ENCODE measurements at places on chromosomes 3 and 15.

GRCh38 chr3:142650001-142650693 is 54.0 kb downstream of the PLS1 start:
- peak; percentile 17 for DNase-seq

DNA sequence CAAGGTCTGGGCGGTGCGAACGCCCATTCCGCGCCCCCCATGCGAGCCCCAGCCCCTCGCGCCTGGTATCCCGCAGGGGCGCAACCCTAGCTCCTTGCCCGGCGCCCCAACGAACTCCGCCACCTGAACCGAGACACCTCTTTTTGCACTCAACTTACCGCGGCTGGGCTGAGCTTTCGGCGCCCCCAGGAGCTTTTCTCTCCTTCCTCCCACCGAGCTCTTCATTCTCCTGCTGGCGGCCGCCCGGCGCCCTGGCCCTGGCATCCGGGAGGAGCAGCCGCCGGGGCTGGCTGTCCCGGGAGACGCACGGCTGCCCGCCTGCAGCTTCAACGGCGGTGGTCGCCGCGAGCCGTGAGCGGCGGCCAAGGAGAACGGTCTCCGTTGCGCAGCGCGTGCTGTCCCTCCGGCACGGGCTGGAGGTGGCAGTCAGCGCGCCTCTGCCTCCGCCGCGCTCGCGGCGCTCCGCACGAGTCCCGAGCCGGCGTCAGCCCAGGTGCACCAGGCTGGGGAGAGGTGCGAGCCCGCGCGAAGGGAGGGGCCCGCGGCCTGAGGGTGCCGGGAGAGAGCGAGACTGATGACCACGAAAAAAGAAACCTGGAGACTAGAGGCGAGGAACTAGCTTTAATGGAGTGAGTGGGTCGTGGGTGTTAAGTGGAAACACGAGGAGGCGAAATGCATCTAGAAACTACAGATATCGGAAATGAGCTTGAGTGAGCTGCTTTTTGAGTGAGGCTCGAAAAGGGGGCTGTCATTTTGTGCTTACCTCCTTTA is 621.5 kb upstream of the ZNF385D start:
- DNase-seq = peak; percentile 69

DNA sequence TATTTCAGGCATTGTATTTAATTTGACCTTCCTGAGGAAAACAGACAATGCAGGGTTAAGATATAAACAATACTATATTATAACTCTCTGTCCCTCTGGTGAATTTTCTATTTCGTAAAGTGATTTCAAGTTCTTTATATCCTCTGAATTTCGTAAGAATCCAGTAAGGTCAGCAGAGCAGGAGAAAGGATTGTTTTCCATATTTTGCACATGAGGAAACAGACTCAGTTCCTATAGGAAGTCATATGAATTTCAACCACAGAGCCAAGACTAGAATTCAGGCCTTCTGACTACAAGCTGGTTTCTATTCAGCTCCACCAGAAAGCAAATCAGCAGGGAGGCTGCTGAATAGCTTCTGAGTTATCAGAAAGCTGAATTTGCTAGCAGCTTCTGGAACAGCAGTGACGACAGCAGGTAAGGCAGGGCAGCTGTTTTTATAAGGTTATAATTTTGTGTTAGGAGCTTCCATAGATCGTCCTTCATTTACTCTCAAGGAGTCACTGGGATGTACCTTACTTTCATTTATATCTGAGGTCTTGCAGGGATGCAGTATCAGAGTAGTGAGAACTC is 11.1 kb upstream of the PLAAT1 start:
- no peak for DNase-seq

GRCh38 chr3:112858410-112859069 is 11.9 kb upstream of the CD200R1L start:
- peak; percentile 81 for DNase-seq

DNA sequence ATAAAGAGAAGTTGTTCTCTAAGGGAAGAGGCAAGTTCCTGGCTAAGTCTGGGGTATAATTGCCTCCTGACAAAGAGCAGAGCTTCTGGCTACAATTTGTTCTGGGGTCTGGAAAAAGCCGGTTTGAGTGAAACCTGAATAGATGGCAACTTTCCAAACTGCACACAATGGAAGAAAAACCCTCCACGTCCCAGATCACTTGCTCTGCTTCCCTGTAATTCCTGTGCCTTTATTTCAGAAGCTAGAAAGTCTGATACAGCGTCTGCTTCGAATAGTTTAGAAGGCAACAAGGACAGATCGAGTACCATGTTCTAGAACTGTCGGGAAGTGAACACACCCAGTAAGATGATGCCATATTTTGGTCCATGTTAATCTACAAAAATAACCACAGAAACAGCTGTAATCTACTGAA is 1.6 kb upstream of the WDR82 start:
- peak; percentile 56 for DNase-seq

DNA sequence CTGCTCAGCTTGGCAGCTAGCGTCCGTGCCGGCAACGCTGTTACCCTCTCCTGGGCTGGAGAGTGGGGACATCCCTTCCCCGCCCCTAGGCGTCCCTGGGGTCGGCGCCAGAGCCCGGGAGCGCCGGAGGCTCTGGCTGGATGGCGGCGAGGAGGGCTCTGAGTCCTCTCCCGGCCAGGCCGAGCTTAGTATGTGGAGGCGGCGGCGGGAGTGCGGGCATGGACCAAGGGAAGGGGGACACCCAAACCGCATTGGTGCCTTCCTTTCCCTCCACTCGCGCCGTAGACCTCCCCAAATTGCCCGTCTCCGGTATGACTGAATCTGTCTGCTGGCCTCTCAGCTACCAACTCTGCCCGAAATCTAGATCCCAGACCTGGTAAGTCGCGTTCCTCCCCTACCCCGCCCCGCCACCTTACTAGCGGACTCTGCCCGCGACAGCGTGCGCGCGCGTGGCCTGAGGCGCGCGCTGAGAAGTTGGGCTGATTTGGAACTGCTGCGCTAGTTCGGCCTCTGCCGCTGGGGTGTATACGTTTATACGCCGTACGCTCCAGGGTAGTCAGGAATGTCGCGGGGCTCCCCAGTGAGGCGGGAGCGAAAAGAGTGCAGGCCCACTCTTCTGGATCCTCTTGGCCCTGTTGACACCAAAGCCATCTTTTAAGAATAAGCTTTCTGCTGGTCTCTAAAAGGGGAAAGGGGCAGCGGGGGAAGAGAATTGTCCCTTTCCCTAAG is 12.2 kb downstream of the ZIC1 start:
- DNase-seq = no peak

DNA sequence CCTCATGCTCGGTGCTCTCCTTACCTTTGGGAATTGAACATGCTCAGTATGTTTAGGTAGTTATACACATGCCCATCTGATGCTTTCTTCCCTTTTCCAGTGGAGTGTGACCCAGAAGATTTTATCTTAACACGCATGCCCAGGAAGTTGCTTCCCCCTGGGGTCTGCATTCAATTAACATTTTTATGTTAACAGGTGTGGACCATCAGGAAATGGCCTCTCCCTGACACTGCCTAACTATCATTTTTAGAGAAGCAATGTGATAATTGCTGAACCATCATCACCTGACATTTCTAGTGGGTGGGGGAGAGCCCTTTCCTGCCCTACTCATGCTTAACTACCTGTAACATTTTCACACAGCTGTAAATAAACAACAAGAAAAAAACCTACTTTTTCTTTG is 55.1 kb upstream of the TGFBR2 start:
- no peak for DNase-seq

- no peak for DNase-seq
Observed at GRCh38 chr3:128824132-128824850, 55.1 kb upstream of the ACAD9 start.

- no peak for DNase-seq
Observed at GRCh38 chr3:39124876-39125840, 17.7 kb downstream of the TTC21A start.

DNA sequence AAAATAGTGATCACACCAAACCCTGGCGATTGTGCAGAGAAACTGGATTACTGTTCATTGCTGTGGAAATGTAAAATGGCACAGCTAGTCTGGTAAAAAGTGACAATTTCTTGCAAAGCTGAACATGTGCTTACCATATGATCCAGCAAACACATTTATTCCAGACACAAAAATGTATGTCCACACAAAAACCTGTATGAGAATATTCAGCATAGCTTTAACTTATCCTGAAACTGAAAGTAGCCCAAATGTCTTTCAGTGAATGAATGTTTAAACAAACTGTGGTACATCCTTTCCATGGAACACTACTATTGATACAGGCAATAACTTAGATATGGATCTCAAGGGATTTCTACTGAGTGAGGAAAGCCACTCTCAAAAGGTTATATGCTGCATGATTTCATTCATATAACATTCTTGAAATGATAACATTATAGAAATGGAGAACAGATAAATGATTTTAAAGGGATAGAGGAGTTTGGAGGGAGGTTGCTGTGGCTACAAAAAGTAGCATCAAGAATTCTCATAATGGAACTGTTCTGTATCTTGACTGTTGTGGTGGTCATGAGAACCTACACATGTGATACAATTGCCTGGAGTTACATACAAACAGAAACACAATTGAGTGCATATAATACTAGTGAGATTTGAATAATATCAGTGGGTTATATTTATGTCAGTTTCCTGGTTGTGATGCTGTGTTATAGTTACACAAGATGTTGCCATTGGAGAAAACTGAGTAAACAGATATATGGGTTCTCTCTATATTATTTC is 70.7 kb upstream of the DPH6 start:
- no peak for DNase-seq

GRCh38 chr3:131370935-131371687 is 10.5 kb upstream of the NUDT16 start:
- no peak for DNase-seq

DNA sequence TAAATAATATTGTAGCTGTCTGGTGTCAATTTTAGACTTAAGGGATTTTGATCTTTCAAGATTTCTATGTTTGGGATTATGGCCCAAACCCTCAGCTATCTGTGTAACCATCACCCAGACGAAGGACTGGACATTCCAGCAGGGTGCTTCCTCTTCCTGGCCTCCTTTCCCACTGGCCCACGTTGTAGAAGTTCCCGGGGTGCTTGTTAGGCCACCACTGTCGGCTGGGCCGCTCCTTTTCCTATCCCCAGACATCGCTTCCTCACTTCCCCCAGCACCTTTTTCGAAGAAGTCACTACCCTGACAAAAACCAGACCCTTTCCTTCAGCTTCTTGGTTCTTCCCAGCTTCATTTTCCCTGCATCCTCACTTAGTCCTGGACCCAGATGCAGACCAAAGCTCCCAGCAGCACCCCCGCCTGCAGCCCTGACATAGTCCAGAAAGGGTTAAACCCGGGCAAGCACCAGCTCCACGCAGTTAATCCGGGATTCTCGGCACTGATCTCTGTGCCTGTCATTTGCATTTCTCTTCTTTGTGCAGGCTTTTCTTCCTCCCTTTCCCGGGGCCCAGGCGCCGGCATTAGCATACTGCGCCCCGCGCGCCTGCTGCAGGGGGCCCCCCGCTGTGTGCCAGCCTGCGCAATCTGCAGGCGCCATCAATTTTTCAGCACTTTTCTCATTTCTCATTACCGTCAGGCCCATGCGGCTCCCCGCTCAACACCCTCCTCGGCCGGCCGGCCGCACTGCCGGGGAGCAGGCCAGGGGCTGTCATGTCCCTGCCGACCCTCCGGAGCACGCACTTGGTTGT is 90.6 kb downstream of the ZNF621 start:
- DNase-seq = peak; percentile 28

DNA sequence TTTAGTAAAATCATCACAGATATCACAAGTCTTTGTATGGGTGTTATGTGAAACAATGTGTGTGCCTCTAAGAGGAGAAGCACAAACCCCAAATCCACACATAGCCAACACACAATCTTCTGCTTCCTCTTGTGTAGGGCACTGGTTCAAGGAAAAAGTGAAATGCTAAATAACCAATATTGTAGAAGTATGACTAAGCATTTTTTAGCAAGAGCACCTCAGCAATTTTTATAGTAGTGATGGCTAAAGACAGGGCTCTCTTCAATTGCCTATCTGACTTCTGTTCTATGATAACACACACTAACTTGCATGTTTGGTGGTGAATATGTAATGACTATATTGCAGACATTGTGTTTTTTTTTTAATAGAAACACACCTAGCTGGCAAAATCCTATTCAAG is 997.9 kb upstream of the ALCAM start:
- DNase-seq = no peak

GRCh38 chr3:100073714-100074307 is 40.5 kb downstream of the FILIP1L start:
- DNase-seq = peak; percentile 70

DNA sequence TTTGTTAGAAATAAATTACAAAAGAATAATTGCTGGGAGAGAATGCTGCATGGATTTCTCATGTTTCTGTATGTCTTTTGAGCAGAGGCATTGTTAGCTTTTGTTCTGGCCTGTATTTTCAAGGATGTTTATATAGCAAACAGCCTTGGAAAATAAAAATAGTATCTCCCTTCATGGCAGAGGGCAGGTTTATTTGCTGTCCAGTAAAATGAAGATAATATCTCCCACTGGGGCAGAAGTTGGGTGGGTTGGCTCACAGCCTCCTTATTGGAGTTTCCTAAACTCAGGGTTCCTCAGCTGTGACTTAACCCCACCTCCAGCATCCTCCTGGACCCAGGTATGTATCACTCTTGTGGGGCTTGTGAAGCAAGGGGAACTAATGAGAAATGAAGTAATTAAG is 43.7 kb upstream of the THSD4 start:
- no peak for DNase-seq

GRCh38 chr3:110974902-110975301 is 96.7 kb upstream of the NECTIN3 start:
- DNase-seq = no peak

GRCh38 chr3:86648087-86648486 is 342.9 kb downstream of the VGLL3 start:
- DNase-seq = no peak

DNA sequence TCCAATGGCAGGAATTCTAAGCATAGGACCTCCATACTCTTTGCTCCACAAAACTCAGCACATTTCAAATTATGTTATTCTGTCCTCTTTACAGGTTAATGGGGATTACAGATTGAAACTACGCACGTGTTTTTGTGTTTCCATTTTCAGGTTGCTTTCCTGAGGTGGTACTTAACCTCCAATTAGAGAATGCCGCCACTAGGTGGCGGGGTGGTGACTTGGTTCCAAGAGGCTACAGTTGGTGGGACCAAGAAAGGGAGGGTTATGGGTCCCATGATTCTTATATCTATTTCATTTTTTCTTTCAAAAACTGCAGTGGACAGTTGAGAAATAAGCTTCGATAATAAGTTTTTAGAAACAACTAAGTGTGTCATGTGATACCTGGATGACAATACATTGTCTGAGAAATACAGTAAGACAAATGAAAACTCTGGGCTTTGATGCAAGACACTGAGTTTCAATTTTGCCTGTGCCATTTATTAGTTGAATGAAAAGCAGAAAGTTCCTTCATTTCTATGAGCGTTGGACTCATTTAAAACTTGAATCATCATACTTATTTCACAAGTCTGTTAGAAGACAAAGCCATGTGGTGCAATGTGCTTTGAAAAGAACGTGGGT is 539.0 kb downstream of the FGF12 start:
- peak; percentile 78 for DNase-seq

GRCh38 chr3:197001972-197002700 is 27.5 kb downstream of the MELTF start:
- DNase-seq = peak; percentile 28
